ENCODE measurements at places on chromosomes 6 and 20. TPM values are rescaled to one million over a fixed set of nuclear protein-coding genes. Genes with fewer than 3 reads are reported as not detected.
A peak's percentile ranks its signal among the peaks of the same experiment; 100 is the strongest.

SIRPG gene
- total RNA-seq, result 1.1 TPM

IRAK1BP1 gene
- total RNA-seq, result 1.8 TPM

PTCRA gene
- total RNA-seq, result not detected

RAB32 gene
- total RNA-seq, result 14.7 TPM

EEF1A2 gene
- 9.7 TPM for total RNA-seq

CALHM4 gene
- total RNA-seq, result not detected

WFDC5 gene
- not detected for total RNA-seq

DNA sequence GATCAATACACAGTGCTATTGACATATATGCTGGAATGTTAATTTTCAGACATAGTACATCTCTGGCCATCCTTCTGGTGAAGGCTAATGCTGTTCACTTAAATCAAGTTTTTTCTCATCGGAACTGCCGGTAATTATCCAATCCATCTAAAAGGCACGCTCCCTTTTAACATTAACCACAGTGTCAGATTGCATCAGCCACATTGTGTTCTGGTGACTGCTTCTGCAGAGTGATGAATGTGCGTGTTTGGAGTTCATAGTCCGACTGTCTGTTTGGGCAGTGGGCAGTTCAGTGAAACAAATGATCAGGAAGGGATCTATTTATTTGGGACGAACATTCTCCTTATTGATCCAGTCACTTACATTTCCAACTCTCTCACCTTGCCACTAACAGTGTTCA is 49.5 kb downstream of the SOBP start:
- no peak overlapping the region for H3K4me3 ChIP-seq
- H3K27ac ChIP-seq, result no peak overlapping the region

DNA sequence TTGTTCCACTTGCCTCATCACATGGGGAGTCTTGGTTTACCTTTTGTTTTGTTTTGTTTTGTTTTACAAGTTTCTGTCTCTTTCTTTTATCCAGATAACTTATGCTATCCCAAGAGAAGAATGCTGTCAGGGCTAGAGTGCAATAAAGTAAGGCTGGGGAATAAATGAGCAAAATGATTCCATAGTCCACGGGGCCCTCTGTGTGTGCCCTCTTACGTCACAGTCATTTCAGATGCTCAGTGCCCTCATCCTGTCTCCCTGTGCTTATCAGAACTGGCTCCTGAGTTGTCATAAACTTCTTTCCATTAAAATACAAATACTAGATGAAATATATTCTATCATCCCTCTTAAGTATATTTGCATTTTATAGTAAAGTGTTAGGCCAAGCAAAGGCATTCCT is 30.8 kb upstream of the ENPP1 start:
- no peaks in the 10 kb centered on the region for H3K27me3 ChIP-seq
- no peak for DNase-seq
- H3K4me1 ChIP-seq, result no peaks in the 10 kb centered on the region
- no peak overlapping the region for H3K27ac ChIP-seq
- H3K4me3 ChIP-seq, result no peak overlapping the region

GRCh38 chr20:826695-827323 is 6.7 kb upstream of the FAM110A start:
- H3K4me1 ChIP-seq, result no peaks in the 10 kb centered on the region
- DNase-seq, result peak; percentile 17
- H3K27me3 ChIP-seq, result no peaks in the 10 kb centered on the region
- H3K4me3 ChIP-seq, result no peak overlapping the region
- no peak overlapping the region for H3K27ac ChIP-seq

GRCh38 chr6:169371344-169372127 is 117.9 kb upstream of the THBS2 start:
- no peaks in the 10 kb centered on the region for H3K36me3 ChIP-seq
- no peaks in the 10 kb centered on the region for H3K4me1 ChIP-seq
- DNase-seq, result peak; percentile 50
- H3K27me3 ChIP-seq, result no peaks in the 10 kb centered on the region

- peaks cover 95% of the 10 kb centered on the region for H3K36me3 ChIP-seq
- no peak overlapping the region for H3K27ac ChIP-seq
- no peaks in the 10 kb centered on the region for H3K4me1 ChIP-seq
- no peaks in the 10 kb centered on the region for H3K27me3 ChIP-seq
- H3K4me3 ChIP-seq, result no peak overlapping the region
- DNase-seq, result no peak
Observed at GRCh38 chr6:17640477-17640917, 40.4 kb downstream of the FAM8A1 start.

- no peak overlapping the region for H3K4me3 ChIP-seq
- no peak overlapping the region for H3K27ac ChIP-seq
- H3K4me1 ChIP-seq, result peaks cover 17% of the 10 kb centered on the region
- no peaks in the 10 kb centered on the region for H3K36me3 ChIP-seq
- no peak for DNase-seq
- H3K27me3 ChIP-seq, result no peaks in the 10 kb centered on the region
Observed at GRCh38 chr6:148703900-148704299, 42.9 kb upstream of the UST start.

- H3K27ac ChIP-seq, result no peak overlapping the region
- H3K4me3 ChIP-seq, result no peak overlapping the region
- peaks cover 13% of the 10 kb centered on the region for H3K4me1 ChIP-seq
- H3K27me3 ChIP-seq, result no peaks in the 10 kb centered on the region
Observed at GRCh38 chr6:56708810-56709597, 66.3 kb upstream of the DST start.

- no peaks in the 10 kb centered on the region for H3K36me3 ChIP-seq
- H3K4me3 ChIP-seq, result no peak overlapping the region
- no peaks in the 10 kb centered on the region for H3K4me1 ChIP-seq
- no peaks in the 10 kb centered on the region for H3K27me3 ChIP-seq
- no peak overlapping the region for H3K27ac ChIP-seq
Observed at GRCh38 chr6:137637121-137637520, 142.9 kb upstream of the OLIG3 start.

DNA sequence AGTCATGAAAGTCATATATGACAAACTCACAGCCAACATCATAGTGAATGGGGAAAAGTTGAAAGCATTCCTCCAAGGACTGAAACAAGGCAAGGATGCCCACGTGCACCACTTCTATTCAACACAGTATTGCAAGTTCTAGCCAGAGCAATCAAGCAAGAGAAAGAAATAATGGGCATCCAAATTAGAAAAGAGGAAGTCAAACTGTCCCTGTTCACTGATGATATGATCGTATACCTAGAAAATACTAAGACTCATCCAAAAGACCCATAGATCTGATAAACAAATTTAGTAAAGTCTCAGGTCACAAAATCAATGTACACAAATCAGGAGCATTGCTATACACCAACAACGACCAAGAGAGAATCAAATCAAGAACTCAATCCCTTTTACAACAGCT is 41.2 kb downstream of the RPP21 start:
- no peak overlapping the region for H3K4me3 ChIP-seq
- no peaks in the 10 kb centered on the region for H3K36me3 ChIP-seq
- no peak overlapping the region for H3K27ac ChIP-seq

GRCh38 chr20:37686762-37687477 is 6.9 kb upstream of the CTNNBL1 start:
- no peaks in the 10 kb centered on the region for H3K27me3 ChIP-seq
- H3K36me3 ChIP-seq, result no peaks in the 10 kb centered on the region

DNA sequence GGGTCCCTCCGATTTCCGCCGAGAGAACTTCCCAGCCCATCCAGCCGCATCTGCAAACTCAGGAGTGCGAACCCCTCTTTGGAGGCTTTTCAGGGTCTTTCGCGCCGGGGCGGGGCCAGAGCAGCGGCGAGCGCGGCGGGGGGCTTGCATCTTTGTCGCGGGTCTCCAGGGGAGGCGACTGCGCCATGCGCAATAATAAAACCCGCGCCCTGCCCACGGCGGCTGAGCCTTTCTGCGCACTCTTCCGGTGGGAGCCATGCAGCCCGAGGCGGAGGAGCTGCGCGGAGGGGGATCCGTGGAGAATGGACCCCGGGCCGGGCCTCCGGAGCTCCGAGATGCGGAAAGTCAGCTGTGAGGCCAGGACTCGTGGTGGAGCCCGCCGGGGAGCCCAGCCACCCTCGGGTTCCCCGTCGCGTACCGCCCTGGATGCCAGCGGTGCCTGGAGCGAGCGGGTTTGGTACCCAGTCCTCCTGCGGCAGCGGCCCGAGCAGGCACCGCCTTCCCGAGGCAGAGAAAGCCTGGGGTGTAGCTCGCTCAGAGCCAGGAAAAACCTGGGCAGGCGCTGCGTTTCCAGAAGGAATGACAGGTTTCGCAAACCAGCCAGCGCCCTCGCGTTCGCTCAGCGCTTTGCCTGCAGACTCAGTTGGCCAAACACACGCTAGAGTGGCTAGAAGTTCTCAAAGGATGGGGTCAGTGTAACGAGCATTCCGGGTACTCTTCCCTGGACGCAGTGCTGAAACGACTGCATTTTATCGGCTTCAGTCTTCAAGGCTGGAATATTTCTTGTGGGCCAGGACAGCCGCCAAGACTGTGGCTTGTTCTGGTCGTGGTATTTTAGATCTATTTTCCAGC is 1.2 kb downstream of the AKAP12 start:
- DNase-seq, result peak; percentile 36
- peaks cover 27% of the 10 kb centered on the region for H3K4me1 ChIP-seq
- peak overlapping the region; percentile 70 for H3K4me3 ChIP-seq
- H3K36me3 ChIP-seq, result no peaks in the 10 kb centered on the region
- peaks cover 45% of the 10 kb centered on the region for H3K27me3 ChIP-seq

DNA sequence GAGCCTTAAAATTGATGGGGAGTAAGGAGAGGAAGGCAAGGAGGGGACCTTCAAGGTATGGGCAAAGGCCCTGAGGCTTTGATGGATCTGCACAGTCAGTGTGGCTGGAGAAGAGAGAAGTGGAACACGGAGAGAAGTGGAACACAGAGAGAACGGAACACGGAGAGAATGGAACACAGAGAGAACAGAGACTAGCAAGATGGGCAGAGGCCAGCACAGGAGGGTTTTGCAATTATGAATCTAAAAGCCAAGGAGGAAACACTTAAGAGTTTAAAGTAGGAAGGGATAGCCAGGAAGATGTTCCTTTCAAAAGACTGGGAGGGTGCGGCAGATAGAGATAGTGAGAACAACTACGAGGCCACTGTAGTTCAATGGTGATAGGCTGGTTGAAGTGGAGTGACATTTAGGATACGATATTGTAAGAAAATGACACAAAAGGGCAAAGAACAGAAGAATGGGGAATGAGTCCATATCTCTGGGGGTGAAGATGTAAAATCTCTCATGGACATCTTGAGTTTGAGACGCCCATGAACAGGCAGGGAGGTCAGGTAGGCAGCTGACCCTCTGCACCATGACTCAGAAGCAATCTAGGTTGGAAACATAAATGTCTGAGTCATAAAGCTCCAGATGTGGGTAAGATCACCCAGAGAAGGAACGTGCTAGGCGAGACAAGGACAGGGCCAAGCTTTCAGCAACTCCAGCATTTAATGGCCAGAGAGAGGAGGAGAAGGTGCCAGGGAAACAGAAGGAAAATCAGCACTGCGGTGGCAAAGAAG is 25.4 kb downstream of the ZMYND8 start:
- H3K4me1 ChIP-seq, result peaks cover 59% of the 10 kb centered on the region
- no peaks in the 10 kb centered on the region for H3K36me3 ChIP-seq
- no peak overlapping the region for H3K4me3 ChIP-seq
- no peak for DNase-seq

DNA sequence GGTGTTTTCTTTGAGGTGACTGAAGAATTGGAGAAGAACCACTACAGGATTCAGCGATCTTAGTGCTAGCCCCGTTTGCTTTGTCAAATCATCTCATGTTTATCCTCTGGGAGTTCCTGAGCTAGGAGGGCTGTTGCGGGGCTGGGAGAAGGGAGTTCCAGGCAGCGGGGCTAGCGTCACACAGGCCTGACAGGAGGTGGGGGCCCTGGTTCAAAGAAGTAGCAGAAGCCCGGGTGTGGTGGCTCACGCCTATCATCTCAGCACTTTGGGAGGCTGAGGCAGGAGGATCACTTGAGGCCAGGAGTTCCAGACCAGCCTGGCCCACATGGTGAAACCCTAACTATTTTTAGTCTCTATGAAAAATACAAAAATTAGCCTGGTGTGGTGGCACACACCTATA is 33.2 kb upstream of the SULF2 start:
- no peak overlapping the region for H3K27ac ChIP-seq
- DNase-seq, result no peak
- no peak overlapping the region for H3K4me3 ChIP-seq

- no peaks in the 10 kb centered on the region for H3K27me3 ChIP-seq
- H3K4me1 ChIP-seq, result no peaks in the 10 kb centered on the region
- H3K36me3 ChIP-seq, result no peaks in the 10 kb centered on the region
- no peak overlapping the region for H3K4me3 ChIP-seq
- no peak for DNase-seq
Observed at GRCh38 chr6:37251211-37251780, 6.3 kb upstream of the TBC1D22B start.

Data from stomach (tissue), 19 donors.